ENCODE measurements at places on chromosomes 6 and 20.

DNA sequence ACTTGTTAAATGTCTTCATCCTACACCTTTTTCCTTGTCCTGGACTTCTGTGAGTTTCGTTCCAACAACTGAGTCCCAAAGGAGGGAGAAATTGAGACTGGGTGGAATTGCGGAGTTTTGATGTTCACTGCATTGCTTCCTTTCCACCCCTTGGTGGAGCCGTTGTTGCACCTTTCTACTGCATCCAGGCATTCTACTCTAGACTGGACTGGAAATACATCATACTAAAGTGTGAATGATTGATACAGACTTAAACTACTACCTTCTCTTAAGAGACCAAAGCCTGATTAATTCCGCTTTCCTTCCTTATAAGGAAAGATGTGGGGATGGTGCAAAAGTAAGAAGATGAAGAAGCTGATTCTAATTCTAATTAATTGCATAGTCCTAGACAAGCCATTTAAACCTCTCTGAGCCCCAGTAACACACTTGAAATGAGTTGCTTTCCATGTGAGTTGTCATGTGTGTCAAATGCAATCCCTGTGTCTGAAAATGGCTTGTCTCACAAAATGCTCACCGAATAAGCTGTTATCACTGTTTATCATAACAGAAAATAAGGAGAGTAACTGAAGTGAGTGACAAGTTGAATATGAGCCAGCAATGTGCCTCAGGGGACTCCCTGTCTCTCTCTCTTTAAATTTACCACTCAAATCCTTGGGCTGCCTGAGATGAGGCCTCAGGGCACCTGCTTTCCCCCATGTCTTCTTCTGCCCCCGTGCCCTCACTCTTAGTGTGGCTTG lies 338.3 kb upstream of the CHD6 start:
- DNase-seq = no peak

- DNase-seq = no peak
These were observed 97.8 kb downstream of the ANKS1A start for GRCh38 chr6:34986845-34987246.

DNA sequence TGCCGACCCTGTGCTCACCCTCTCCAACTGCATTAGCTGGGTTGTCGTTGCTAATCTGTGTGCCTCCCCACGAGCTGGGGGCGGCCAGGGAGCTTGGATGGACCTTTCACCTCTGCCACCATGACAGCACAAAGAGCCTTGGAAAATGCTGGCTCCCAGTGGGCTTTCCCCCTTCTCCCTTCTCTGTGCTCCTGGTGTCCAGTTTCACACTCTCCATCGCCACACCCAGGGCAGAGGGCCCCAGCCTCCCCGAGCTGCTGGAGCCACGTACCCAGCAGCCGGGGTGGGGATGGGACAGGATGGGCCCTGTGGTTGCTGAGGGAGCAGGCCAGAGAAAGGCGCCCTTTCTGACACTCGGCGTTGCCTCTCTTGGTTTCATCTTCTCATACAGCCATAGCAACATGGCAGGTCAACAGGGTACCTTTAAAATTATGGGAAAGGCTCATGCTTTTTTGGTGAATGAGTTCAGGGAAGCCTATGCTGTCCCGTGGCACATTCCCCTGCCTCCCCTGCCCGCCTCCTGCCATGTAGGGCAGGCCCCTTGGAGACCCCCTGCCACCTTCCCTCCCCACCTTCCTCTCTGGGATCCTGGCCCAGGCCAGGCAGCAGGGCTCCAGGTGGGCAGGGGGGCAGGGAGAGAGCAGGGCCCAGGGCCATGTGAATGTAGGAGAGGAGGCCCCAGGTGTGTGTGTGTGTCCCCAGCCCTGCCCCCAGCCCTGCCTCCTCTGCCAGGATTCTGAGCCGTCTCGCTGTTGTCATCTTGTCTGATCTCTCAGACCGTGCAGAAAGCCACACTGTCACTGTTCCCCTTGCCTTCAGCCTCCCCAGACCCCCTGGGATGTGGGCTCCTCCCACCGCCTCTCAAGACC lies 85.2 kb upstream of the CCDC167 start:
- no peak for DNase-seq

DNA sequence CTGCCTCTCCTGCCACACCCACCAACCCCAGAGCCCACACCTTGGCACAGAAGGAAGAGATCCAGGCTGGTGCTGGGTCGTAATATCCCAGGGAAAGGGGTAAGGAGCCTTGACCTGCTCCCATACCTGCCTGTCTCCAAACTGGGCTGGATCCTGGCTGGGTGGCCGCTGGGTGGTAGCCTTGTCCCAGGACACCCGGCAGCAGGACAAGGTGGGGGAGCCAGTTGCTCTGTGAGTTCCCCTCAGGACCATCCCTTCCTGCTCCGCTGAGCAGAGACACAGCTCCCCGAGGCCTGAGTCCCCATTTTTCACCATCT lies 58.8 kb downstream of the UBE2V1 start:
- no peak for DNase-seq

DNA sequence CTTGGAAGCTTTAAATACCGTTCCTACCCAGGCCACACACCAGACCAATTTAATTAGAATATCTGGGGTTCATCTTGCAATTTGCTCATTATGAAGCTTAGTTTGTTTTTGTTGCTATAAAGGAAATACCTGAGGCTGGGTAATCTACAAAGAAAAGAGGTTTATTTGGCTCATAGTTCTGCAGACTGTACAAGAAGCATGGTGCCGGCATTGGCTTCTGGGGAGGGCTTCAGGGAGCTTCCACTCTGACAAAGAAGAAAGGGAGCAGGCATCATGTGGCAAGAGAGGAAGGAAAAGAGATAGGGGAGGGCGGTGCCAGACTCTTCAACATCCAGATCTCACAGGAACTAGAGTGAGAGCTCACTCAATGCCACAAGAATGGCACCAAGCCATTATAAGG lies 73.6 kb downstream of the RNF182 start:
- no peak for DNase-seq

DNA sequence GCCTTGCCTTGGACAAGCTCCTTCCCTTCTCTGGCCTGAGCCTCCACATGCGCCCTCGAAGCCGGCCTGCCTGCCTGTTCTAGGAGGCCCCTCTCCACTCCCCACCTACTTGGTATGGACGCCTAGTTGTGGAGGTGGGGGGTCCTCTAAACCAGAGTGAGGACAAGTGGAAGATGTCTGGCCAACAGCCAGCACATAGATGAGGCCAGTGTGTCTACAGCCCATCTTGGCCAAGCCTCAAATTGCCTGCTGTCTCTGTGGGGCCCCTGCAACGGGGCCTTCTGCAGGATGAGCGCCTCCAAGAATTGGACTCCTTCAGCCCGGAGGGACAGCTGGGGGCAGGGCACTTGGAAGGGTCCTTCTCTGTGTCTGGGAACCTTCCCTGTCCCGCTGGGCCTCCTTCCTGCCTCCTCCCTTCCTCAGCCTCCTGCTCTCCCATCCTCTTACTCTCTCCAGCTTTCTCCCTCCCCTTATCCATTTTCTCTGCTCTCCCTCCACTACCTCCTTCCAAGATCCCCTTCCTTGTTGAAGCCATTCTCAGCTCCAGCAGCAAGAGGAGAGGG lies 1.6 kb downstream of the MDFI start:
- DNase-seq = no peak

DNA sequence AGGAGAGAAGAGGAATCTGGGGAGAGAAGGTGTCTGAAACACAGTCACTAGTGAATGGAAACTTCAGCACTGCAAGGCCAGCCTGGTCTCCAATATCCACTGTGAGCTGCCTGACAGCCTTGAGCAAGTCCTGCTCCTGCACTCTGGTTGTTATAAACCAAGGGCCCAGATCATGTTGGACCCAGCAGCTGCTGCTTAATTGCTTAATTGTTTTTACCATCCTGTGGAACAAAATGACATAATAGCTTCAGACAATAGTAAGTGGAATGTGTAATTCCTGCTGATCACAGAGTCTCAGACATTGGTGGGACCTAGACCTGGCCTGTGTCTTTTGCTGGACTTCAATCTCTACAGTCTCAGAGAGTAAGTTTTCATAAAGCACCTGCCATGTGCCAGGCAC lies 833.7 kb downstream of the TFAP2A start:
- no peak for DNase-seq

DNA sequence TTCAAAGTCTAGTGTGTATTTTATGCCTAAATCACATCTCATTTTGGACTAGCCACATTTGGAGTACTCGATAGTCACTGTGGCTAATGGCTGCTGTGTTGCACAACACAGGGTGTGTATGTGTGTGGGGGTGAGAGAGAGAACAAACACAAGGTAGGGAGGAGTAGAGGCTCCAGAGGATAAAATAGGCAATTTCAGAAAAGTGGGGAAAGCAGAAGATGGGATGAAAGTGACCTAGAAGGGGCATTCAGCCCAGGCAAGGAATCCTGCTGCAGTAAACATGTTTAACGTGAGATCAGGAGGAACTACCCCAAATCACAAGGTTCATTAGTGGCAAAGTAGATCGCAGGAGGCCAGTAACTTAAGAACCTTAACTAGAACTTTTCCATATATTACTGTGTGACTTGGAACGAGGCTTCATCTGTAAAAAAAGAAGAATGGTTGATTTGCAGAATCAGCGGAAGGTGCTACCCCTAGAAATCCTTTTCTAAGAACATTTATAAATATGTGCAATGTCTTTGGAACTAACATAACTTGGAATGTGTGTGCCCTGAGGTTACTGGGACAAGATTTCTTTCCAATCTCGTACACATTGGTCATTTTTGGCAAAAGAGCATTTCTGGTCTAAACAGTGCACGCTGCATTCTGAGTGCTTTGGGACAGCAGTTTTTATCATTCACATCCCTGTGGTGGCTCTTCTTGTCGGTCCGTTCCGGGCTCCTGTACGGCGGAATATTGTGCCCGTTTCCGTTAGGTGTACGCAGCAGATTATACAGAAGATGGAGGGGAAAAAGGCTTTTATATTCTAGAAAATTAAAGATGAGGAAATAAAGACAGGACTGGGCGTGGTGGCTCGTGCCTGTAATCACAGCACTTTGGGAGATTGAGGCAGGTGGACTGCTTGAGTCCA lies 2.6 kb downstream of the DUSP22 start:
- DNase-seq = no peak

DNA sequence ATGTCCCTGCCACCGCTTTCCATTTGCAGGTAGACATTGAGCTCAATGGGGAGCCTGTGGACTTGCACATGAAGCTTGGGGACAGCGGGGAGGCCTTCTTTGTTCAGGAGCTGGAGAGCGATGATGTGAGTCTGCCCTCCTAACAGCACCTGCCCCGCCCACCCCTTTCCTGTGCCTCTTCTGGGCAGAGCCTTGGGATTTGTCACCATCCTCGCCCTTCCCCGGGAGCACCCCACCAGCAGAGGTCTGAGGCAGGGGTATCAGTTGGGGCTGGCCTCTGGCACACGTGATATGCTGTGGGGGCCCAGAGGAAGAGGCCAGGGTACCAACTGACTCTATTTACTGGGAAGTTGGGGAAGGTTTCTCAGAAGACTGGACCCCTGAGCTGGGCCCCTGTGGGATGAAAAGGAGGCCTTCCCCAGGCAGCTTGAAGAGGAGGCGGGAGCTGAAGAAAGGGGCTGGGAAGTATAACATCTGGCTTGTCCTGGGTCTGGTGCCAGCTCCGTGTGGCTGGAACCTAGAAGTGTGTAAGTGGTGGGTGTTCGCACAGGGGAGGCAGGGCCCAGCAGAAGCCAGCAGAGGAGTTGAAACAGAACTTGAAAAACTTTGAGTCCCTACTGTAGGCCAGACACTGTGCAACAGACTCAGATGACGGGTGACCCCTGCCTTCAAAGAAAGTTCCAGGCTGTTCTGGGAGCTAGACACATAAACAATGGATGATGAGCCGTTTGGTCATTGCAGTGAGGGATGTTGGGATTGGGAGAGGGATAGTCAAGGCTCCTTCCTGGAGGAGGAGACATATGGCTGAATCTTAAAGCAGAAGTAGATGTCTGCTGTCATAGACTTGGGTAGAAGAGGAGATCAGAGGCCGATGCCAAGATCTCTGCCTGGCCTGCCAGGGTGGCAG lies 7.2 kb downstream of the LPIN3 start:
- no peak for DNase-seq

DNA sequence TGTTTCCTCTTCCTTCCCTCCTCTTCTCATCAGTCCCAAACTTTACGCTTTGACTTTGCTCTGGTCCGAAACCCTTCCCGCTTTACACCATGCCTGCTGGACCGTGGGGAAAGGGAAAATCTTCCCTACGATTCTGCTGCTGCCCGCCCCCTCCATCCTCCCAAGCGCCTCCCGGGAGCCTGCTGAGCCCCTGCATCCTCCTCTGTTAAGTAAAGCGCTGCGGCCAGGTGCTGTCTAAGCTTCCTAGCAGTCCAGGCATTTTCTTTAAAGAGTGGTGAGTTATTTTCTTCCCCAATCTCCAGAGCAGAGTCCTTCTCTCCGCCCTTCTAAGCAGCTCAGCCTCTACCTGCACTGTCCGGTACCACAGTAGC lies 376.3 kb downstream of the RNGTT start:
- DNase-seq = peak; percentile 76

GRCh38 chr20:58389968-58390658 lies 1.1 kb downstream of the VAPB start:
- no peak for DNase-seq

DNA sequence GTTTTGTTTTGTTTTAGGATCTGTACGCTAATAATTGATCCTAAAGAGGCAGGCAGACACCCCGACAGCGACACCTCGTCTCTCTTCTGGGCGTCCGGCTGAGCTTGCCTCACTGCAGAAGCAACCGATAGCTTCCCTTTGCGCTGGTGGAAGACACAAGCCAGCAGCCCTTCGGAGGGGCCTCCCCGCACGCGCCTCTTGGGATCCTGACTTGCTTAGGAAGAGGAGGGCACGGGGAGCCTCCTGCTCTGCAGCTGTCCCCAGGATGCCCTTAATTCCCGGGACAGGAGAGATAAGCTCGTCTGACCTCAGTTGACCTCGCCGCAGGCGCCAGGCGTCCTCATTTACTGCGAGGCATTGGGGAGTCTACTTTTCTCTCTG lies 94.0 kb downstream of the CD83 start:
- DNase-seq = peak; percentile 89

- DNase-seq = no peak
These were observed 1.6 kb upstream of the ARHGAP40 start for GRCh38 chr20:38600057-38600456.

GRCh38 chr6:20008131-20008530 lies 171.0 kb downstream of the ID4 start:
- DNase-seq = no peak

DNA sequence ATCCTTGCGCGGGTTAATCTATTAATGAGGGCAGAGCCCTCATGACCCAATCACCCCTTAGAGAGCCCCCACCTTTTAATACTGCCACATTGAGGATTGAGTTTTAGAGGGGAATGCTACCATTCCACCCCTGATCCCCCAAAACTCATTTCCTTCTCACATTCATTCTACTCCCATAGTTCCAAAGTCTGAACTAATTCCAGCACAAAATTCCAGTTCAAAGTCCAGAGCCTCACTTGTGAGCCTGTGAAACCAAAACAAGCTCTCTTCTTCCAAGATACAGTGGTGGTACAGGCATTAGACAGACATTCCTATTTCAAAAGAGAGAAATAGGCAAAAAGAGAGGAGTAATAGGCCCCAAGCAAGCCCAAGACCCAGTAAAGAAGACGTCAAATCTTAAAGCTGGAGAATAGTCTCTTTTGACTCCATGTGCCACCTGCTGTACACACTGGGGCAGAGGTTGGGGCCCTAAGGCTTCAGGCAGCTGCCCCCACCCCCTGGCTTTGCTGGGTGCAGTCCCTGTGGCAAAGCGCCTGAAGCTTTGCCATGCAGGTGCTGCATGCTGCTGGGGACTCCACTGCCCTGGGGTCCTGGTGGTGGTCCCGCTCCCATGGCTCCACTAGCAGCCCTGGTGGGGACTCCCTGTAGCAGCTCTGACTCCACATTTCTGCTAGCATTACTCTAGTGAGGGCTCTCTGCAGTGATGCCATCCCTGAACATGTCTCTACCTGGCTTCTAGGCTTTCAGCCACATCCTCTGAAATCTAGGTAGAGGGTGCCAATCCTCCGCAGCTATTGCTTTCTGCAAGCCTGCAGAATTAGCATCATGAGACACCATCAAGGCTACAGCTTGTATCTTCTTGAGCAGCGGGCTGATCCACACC lies 41.3 kb downstream of the RSPH3 start:
- DNase-seq = no peak

- no peak for DNase-seq
These were observed 20.9 kb upstream of the KCNK16 start for GRCh38 chr6:39343396-39343870.

All from vagina (tissue), 2 donors.